Germinal center (tissue), 1 donor: ENCODE measurements at places on chromosomes 1 and 21.

DNA sequence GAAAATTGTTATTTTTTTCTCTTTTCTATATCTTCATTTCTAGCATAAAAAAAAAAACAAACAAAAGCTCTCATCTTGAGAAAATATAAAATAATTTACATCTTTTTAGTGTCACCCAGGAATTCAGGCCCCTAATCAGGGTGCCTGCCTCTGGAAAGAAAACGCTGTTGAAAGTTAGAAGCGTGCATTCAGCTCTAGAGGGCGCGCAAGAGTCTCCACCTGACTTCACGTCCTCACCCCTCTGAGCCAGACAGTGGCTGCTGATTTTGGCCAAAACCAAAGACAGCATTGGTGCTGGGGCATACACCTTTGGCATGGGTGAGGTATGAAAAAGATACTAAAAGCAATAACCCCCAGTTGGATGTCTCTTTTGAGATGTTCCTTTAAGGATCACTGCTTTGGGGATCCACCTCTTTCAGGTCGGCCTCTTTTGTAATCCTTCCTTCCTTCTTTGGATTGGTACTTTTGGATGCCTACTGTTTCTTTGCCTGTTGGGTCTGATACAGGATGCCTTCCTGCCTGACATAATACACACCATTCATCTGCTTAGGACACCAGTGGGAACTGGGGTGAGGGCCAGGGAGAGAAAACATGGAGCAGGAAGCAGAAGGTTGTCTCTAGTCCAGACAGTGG lies 77.6 kb upstream of the CHRM3 start:
- no peak for DNase-seq

DNA sequence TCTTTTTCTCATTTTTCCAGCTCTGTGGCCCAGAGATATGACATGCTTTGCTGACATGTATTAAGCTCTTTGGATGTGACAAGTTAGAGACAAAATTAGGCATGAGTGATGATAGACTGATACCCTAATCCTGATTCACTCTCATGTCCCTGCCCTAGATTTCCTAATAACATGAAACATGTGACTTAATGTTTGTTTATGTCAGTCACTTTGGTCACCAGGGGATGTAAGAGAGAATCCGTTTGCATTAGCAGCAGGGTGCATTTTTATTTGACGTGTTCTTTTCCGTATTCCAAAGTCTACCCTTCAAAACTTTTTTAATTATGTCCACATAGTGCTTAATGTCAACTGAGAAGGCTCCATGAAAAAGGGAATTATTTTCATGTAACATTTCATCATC lies 192.4 kb downstream of the HMCN1 start:
- no peak for DNase-seq

DNA sequence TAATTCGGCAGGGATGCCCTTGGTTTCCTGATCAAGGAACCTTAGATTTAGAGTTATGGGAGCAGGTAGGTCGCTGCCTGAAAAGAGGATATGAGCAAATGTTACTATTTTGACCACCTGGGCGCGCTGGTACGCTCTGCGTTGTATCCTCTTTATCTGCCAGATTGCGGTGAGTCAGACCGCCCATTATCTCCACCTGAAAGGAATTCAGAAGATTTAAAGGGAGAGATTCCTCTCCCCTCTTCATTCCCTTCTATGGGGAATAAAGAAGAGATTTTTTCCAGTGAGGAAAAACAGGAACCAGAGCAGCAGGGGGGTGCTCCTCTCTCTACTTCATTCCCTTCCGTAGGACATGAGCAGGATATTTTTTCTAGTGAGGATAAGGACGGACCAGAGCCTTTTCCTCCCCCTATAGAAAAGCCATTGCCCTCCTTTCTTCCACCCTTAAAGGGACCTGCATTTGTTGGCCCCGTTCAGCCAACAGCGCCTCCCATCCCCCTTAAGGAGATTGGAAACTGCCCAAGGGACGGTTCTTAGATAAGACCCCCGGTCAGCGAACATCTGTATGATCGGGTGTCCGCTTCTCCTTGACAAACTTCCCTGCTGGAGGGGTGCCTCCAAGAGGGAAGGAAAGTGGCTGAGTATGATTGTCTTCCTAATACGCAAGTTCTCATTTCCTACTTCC lies 34.1 kb downstream of the CLCA1 start:
- no peak for DNase-seq

DNA sequence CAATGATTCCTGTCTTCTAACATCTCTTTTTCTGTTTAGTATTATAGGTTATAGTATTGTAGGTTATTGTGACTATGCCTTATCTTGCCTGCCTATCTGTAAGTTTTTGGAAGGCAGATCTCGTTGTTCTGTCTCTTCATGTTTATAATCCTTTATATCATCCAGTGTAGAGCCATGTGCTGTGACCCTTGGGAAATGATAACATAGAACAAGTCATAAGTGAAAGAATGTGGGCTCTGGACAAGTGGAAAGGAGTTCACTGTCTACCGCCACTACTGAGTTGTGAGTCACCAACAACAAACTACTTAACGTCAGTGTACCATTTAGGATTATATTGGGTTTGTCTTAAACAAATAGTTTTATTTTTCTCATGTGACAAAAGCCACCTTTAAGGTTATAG lies 139.3 kb downstream of the LYPLAL1 start:
- DNase-seq: no peak

- no peak for DNase-seq
These were observed 18.5 kb downstream of the TP53BP2 start for GRCh38 chr1:223827193-223827663.

GRCh38 chr1:18013216-18013615 lies 94.4 kb upstream of the IGSF21 start:
- DNase-seq: no peak

GRCh38 chr1:164613176-164613575 lies 54.2 kb downstream of the PBX1 start:
- DNase-seq: no peak

DNA sequence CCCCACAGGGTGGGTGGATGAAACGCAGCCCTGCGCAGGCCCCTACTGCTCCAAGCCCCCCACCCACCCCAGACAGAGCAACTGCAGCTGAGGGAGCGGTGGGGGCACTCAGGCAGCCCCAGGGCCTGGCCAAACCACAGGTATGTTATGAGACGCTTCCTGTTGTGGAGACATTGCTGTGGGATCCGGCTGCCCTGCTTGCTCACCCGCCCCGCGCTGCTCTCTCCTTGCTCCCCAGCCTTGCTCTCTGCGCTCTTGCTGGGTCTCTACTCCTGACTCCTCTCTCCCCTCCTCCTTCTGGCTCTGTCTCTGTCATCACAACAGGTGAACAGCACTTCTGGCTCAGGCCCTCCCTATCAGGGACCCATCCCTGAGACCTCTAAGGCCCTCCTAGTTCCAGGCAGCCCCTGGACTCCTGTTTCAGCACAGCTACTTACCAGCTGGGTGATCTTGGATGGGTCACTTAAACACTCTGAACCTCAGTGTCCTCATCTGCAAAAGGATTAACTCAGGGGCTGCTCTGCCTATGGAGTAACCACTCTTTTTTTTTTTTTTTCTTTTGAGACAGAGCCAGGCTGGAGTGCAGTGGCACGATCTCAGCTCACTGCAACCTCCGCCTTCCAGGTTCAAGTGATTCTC lies 15.9 kb downstream of the COL8A2 start:
- no peak for DNase-seq

DNA sequence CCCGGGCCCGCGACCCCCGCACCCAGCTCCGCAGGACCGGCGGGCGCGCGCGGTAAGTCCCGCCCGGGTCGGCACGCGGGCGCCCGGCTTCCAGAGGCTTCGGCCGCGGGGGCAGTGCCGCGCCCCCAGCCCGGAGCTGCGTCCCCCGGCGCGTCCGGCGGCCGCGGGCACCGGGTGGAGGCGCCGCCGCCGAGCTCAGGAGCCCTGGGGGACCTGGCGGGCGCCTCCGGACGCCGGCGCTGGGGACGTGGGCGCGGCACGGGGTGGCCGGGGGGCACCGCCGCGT lies 227 bp downstream of the NBL1 start:
- no peak for DNase-seq

DNA sequence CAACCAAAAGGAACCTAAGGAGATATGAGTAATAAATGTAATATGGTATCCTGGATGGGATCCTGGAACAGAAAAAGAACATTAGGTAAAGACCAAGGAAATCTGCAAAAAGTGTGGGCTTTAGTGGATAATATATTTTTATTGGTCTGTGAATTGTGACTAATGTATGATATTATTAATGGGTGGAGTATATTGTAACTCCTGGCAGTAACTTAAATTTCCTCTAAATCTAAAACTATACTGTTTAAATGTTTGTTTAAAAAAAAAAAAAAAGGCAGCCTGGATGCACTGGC lies 68.4 kb downstream of the LRRC8D start:
- no peak for DNase-seq

- DNase-seq: no peak
These were observed 31.9 kb upstream of the LHX4 start for GRCh38 chr1:180198196-180198595.

GRCh38 chr1:165364568-165365133 lies 8.1 kb upstream of the LMX1A start:
- DNase-seq: no peak

- DNase-seq: no peak
These were observed 377.9 kb downstream of the LTN1 start for GRCh38 chr21:28614791-28615190.

DNA sequence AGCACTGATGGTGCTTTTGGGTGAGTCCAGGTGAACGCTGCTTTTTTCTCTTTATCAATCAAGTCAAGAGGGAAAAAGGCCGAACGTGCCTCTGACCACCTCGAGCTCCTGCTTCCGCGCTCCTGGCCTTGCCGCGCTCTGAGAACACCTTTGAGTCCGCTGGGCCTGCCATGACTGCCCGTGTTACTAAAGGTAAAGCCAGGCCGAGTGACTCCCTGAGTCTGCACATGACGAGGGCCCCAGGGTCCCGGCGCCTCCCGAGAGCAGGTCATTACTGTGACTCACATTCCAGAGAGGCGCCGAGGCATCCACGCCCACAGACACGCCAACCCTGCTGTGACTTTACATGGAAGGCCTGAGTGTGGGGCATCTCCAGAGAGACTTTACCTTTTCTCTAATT lies 11.1 kb downstream of the POFUT2 start:
- DNase-seq: no peak

DNA sequence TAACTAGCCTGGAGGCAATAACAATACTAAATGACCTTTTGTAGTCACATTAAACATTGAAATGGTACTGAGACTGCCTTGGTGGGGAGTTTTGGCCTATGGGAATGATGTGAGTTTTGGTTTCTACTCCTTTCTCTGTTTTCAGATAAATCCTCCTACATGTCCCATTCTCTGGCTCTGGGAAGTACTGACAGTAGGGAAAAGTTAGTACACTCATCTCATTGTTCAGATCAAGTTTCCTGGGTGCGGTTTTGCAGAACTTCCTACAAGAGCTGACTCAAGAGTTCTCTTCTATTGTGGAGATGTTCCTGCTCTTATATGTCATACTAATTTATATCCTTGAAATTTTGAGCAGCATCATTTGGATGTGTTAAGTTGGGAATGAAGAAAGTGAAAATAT lies 74.2 kb upstream of the MACF1 start:
- no peak for DNase-seq

DNA sequence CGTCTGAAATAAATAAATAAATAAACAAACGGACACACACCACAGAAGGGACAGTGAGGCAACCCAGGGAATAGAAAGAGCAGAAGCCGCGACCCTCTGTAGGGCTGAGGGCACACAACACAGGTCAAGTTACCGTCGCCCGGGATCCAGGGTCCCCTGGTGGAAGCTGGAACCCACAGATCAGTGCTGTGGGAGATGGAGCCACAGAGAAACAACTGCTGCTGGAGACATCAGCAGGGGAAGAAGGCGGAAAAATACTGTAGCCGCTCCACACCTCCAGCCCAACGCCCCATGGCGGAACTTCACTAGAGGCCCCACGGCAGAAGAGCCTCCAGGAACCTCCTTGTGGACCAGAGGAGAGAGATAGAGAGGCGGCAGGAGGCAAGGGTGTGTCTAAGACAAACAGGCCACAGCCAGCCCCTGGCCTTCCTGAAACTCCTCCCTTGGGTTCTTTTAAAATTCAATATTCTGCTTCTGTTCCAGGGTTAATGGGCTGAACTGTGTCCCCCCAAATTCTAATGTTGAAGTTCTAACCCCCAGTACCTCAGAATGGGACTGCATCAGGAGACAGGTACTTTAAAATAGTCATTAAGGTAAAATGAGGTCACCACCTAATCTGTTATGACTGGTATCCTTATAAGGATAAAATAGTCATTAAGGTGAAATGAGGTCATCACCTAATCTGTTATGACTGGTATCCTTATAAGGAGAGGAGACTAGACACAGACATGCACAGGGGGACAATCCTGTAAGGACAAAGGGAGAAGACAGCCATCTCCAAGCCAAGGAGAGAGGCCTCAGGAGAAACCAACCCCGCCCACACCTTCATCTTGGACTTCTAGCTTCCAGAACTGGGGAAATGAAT lies 7.7 kb upstream of the HLCS start:
- no peak for DNase-seq

GRCh38 chr1:169086603-169087455 lies 19.7 kb upstream of the ATP1B1 start:
- no peak for DNase-seq

DNA sequence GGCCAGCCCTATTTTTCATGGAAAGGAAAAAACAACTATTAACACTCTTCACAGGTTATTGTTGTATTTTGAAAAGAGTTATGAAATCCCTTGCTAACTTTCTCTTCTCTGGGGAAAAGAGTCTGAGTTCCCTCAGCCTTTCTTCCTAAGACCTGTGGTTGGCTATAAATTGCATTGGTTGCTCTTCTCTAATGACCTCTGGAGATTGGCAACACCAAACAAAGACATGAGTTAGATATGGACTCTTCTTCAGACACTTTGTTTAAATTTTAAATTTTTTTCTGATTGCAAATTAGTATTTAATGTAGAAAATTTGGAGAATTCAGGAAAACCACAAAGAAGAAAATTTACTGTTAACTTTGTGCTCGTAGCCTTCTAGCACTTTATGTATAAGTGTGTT lies 275.7 kb downstream of the PBX1 start:
- no peak for DNase-seq

DNA sequence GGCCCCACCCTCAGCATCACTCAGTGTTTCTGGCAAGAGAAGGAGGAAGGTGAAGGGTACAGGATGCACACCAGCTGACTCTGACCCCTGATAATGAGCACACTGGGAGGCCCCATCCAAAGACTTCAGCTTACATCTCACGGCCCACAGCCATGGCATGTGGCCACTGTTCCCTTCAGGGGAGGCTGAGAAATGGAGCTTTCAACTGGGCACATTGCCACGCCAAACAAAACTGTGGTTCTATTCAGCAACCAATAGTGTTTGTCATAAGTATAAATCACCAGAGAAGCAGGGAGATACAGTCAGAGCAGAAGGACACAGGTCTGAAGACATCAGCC lies 12.7 kb upstream of the TRAF3IP3 start:
- DNase-seq: no peak

DNA sequence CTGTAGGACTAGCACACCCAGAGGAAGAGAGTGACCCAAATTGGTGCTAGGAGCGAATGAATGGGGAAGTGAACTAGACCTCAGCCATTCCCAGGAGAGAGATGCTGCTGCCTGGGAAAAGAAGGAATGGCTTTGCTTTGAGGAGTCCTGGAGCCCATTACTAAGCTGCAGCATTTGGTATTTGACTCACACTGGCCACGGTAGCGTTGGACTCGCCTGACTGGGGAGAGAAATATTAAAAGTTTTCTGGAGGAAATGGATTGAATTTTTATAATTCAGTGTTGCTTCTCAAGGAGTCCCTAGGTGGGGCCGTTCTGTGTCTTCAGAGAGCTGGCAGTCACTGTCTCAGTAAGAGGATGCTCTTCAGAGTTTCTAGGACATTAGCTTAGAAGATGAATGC lies 40.2 kb downstream of the PIK3CD start:
- DNase-seq: no peak
